ENCODE measurements at places on chromosomes 3 and 15.

DNA sequence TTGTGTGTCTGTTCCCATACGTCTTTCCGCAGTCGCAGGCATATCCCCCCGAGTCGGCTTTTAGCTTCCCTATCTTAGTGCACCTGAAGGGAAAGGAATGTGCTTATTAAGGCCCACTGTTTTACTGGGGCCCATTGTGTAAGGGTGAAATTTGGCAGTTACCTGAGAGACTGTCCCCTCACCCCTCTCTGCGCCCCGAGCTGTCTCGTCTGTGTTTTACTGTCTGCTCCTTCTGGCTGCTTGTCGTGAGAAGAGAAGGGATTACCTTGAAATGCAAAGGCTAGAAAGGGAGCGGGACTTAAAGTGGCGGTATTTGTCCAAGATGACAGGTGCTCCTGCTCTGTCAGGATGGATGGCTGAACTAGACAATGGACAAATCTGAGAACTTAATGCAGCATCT lies 233.0 kb upstream of the POU1F1 start:
- no peak for DNase-seq

GRCh38 chr3:93924491-93924890 lies 49.2 kb downstream of the PROS1 start:
- no peak for DNase-seq

- no peak for DNase-seq
Measured at GRCh38 chr3:191430103-191430502, 30.9 kb upstream of the PYDC2 start.

DNA sequence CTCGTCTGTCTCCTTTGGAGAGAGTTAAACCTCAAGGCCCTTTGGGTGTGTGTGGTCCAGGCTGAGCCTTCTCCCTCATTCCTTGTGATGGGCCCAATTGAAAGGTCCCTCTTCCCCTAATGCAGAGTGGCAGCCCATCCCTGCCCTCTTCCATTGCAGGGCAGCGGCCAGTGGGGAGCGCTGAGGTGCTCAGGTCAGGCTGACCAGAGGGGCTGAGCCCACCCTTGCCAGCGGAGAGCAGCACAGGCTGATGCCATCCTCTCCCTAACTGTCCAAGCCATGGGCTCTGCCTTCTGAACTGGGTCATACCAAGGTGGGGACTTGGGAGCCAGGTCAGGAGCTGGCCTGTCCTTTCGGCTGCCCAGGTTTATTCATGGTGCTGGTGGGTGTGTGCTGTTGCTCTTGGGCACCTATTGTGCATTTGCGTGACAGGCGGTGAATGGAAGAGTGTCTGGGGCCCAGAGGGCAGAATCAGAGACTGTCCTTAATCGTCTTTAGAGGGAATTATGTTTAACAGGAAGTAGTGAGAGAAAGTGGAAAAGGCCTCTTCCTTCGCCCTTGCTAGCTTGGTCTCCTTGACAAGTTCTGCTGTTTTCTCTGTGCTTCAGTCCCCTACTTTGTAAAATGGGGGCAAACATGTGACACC lies 96.9 kb downstream of the VGLL4 start:
- no peak for DNase-seq

DNA sequence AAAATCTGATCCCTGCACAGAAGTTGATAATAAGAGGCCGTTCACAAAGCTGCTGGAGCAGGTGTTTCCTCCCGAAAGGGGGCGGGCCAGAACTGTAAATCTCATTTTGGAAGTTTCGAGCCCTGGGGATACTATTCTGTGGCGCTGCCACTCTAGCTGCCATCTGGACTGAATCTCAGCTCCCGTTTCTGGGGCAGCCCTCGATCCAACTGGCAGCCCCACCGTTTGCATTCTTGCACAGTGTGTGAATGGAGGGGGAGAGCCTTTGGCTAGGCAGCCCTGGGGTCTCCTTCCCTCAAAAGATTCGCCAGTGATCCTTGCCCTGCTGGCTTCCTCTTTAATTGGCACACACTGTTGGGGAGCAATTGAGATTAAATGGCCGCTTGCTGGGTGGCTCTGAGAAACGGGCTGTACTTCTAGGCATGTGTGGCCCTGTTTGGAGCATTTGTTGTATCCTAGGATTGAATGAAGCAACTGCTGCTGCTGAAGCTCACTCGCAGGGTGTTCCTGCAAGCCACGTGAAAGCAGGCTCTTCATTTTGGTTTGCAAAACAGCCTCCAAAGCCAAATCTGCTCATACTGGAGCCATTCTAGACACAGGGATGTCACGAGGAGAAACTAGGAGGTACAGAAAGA lies 57.2 kb upstream of the TOPAZ1 start:
- no peak for DNase-seq

GRCh38 chr3:133763797-133764683 lies 17.8 kb downstream of the TF start:
- no peak for DNase-seq

DNA sequence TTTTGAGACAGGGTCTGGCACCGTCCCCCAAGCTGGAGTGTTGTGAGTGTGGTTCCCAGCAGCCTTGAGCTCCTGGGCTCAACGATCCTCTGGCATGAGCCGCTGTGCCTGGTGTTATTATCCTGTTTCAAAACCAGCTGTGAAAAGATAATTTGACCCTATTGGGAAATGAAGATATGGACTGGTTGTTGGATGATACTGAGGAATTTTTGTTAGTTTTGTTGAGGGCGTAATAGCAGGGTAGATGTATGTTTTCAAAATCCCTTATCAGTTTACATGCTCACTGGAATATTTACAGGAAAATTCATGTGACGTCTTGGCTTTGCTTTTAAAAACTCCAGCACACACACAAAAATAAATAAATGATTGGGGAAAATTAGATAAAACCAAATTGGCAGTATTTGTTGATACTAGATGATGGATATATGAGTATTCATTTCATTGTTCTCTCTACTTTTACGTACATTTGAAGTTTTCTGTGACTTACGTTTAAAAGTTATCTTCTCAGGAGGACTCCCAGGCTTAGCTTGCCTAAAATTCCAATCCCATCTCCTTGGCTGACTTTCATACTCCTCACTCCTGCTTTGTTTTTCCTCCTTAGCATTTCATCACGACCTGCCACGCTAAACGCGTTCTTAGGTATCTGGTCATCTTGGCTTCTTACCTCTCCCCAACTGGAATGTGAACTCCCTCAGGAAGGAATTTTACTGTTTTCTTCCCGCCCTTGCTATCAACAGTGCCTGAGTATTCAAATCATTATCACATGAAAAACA lies 56.8 kb upstream of the TFRC start:
- DNase-seq, result no peak

DNA sequence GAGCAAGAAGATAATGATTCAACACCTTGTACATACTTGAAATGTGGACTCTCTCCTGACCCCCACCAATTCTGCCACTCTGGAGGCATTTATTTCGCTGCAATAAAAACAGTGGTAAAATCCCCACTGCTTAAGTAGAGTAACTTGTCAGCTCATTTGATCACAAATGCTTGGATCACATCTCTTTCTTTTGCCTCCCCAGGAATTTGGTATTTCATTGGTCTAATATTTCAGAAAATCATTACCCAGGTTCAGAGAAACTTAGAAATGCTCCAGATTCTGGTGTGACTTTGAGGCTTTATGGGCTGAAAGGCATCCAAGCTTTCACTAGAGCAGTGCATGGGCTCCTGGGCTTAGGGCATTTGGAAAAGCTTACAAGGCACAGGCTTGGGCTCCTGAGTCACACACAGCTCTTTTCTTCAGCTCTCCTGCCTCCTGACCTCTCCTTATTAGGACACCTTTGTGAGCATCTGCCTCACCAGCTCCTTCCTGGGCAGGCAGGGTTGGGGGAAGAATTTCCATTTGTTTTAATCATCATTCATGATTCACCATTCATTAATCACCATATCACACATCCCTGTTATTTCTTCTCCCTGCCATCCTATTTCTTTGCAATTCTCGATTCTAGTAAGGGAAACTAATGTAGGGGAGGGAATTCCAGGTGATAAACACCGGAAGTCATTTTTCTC lies 22.5 kb downstream of the CDCP1 start:
- no peak for DNase-seq

- no peak for DNase-seq
Measured at GRCh38 chr15:37783290-37783689, 151.2 kb upstream of the TMCO5A start.

DNA sequence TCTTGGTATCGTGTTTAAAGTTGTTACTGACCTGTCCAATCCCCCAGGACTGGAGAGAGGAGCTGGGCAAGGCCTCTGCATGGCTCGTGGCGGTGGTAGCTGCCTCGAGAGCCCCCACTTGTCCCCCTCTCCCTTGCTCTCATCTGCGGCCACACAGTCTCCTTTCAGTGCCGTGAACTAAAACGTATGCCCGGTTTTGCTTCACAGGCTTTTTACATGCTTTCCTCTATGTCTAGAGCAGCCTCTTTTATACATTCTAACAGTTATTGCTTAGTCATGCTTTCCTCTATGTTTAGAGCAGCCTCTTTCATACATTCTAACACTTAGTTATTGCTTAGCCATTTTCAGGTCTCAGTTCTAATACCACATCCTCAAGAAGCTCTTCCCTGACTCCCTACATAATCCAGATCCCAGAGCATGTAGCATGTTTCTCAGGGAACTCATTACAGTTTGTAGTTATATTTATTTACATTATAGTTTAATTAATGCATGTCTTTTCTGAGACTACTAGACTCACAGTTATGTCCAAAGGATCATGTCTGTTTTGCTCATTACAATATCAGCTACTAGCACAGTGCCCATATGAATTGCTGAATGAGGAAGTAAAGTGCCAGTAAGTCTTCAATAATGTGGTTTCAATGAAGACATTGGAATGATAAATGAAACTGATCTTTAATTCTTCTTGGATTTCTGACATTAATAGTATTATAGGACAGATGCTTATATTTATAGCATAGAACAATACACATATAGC lies 66.5 kb upstream of the TBL1XR1 start:
- DNase-seq, result no peak

DNA sequence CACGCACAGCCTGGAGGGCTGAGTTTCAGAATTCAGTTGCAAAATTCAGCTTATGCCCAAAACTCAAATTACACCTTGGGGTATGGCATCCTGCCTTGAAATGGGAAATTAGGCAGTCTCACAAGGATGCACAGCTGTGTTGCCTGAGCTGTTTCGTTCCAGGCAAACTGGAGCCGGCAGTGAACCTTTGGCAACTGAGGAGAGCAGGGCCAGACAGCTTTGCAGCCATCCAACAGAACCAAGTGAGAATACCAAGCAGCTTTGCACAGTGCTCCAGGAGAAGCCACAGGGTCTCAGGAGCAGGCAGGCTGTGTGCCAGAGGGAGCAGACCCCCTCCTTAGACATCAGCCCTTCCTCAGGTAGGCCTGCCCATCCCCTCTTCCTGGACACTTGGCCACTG lies 32.5 kb upstream of the BFSP2 start:
- no peak for DNase-seq

DNA sequence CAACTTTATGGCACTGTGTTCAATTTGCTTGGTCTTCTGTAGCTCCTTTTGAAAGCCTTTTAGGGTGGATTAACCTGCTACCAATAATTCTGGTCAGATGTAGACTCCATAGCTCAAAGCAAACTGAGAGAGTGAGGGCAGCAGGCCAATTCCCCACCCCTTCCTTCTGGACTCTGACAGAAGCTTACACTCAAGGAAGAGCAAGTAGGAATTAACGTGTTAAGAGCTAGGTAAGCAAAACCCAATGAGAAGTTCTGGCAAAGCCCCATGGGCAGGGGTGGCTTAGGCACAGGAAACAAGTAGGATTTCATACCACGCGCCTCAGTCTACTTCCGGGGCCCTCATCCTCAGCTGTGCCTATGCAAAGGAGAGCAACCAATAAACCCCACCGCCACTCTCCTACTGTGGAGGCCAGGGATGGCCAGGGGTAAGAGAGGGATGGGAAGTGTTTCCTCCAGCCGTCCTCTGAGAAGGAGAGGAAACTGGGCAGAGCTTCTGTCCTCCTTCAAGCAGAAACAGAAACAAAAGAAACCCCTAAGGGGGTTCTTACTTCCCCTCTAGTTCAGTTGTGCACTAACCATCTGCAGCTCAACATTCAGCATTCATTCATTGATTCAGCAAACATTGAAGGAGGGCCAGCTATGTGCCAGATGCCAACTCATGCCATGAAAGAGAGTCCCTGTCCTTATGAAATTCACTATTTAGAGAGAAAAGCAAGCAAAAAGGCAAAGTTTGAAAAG lies 12.6 kb downstream of the CCR5 start:
- DNase-seq, result no peak

All from stimulated activated CD4-positive, alpha-beta T cell treated with anti-CD3 and anti-CD28 coated beads, Interleukin-4, amount 100 ng/mL, for 4 hours (primary cell).